Omental fat pad (tissue), 4 donors: ENCODE measurements at places on chromosomes 7 and 10.

DNA sequence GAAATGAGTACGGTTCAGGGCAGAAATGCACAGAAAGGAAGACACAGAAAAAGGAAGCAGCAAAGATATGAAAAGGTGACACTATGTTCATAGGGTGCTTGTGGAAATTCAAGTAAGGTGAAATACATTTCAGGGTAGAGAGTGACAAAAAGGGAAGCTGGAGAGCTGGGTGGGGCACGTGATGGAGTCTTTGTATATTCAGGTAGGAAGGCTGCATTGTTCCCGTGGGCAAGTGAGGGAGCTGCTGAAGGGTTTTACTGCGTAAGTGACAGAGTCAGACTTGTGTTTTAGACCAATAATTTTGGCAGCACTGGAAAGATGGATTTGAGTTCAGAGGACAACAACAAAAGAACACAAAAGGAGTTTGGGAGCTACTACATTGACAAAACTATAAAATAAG lies 35.3 kb upstream of the ANK3 start:
- DNase-seq, result no peak

DNA sequence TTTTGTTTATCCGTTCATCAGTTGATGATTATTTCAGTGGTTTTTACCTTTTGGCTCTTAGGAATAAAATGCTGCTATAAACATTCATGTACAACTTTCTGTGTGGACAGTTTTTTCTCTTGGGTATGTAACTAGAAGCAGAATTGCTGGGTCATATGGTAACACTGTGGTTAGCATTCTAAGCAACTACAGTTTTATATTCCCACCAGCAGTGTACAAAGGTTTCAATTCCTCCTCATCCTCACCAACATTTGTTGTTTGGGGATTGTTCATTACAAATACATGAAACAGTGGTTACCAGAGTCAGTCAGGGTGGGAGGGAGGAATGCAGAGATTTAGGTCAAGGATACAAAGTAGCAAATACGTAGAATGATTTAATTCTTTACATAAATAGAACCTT lies 97.0 kb downstream of the NPSR1 start:
- DNase-seq, result no peak

DNA sequence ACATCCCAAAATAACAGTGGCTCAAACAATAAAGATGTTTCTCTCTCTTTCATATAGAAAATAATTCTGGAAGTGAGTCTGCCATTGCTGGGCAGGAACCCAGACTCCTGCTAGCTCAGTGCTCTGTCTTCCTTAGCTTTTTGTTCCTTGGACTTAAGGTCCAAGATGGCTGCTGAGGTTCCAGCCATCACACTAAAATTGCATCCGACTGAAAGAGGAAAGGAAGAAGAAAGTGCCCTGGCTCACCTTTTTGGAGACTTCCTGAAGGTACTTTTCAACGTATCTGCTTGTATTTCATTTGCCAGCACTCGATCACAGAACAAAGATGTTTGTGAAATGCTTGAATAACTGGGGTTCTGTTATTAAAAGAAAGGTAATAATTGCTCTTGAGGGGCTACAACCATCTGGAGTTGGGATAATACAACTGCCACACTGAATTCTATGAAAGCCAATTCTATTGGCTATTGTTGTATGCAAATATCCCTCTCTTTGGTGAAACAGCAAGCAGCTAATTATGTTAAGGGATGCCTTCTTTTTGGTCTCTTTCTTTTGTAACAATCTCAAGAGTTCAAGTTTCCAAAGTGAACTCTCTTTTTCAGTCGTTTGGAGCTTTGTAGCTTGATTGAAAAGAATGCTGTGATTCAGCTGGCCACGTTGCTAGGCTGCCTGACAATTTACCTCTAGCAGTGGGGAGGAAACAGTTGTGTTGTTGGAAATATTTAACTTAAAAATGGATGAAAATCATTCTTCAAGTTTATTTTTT lies 83.9 kb downstream of the BAMBI start:
- no peak for DNase-seq

- DNase-seq, result no peak
Measured at GRCh38 chr10:86164960-86165630, 201.5 kb downstream of the GRID1 start.

DNA sequence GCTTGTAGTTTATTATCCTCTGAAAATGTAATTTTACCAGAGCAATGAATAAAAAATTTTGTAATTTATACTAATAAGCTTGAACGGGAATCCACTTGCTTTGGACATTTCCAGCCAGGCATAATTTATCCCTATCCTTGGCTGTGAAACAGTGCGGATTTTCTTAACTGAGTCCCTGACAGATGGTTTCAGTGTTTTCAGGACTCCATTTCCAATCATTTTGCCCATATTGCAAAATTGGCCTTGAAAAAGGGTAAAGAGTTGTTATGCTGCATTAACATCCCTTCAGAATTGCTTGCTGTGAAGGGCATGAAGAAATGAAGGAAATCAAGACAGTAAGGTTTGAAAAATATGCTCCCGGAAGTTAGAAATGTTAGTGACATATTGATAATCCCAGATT lies 57.7 kb downstream of the NXPH1 start:
- no peak for DNase-seq

DNA sequence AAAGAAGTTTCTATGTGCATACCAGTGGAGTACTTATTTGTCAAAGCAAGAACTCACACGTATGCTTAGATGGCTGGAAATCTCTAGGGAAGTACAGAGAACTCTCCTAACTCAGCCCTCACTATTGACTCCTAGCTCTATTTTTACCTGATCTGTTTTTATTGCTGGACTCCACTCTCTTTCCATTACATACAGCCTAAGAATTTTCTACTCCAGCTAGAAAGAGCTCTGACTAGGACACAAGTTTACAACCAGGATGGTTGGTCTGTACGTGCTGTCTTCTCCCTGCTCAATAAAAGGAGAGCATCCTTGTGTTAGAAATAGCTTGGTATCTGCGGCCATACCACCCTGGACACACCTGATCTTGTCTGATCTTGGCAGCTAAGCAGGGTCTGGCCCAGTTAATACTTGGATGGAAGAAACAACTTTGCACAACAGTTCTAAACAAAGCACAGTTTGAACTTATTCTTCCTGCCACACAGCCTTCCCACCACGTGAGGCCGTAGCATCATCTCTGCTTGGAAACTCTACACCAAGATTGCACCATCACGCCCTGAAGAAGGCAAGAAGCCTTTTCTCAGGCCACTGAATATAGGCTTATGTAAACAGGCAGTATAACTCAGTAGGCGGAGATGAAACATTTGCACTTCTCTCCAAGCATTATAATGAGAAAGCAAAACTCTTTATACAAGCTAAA lies 50.7 kb downstream of the KCNMA1 start:
- DNase-seq, result no peak

DNA sequence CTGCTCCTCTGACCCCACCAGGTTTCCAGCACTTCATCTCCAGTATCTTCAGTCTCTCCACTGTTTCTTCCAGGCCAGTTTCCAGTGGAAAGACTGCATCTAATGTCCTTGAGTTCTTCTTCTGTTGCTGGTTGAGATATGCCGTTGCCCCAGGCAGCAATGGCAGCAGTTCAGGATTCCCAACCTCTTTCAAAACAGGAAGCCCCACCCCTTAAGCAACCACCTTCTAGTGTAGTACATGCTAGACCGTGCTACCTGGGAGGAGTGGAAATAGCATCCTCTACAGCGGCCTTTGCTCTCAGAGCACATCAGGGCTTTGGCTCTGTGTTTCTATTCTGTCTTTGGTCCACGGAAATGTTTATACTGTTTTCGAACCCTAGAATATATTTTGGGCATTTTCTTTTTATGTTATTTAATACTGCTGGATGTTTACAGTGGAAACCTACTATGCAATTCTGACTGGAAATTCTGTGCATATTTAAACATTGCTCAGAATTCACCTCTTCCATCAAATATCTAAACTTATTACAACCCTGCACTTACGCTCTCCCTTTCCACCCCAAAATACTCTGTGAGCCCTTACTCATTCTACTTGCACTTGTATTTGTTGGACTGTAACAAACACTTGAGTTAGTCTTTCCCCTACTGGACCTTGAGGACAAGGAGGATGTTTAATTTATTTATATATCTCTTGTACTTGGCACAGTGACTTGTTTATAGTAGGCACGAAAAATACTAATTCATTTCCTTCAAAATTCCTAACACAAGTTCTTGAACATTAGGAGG lies 8.5 kb upstream of the BPGM start:
- no peak for DNase-seq

DNA sequence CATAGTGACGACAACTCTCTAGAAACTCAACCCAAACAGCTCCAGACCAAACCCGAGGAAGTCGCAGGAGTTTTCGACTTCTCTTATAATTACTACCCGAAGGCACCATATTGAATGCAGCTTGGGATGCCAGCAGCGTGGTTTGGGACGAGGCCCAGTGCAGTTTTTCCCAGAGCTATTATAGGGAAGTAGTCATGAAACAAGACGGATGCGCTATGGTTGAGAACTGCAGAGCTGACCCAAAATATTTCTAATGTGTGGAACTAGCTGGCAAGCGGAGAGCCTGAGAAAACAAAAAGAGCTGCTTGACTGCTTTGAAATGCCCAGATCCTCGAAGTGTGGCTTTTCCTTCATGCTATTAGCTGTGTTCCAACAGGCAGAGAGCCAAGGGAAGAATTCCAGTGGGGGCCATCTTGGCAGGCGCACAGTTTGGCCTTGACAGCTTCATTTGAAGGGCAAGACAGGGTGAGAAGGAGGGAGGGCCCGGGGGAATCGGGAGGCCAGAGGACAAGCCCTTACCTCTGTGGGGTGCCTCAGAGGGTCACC lies 122.7 kb downstream of the CUL2 start:
- DNase-seq, result no peak

DNA sequence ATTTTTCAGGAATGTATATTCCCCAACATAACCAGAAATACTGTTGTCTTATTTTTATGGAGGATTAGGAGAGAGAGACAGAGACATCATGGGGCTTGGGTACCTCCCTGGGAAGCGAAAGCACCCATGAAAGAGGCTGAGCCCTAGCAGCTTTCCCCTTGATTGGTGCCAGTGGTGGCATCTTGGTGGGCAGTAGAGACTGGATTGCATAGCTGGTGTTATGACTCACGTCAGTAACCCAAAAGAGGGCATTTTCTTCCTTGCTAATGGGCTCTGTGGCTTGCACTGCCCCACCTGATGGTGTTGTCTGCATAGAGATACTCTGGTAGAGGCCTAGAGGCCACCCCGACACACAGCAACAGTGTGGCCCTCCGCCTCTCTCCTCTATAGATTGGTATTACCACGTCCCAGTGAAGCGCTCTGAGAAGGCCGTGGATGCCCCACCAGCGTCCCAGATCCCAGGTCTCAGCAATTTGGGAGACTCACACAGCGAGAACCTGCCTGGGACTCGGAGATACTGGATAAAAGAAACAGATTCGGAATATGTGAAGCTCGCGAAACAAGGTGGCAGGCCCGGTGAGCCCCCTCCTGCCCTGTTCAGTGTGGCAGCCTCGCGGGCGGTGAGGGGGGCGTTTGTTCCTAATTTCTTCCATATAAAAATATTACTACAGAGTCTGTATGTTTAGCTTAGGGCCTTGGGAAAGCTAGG lies 5.8 kb downstream of the C7orf57 start:
- no peak for DNase-seq

DNA sequence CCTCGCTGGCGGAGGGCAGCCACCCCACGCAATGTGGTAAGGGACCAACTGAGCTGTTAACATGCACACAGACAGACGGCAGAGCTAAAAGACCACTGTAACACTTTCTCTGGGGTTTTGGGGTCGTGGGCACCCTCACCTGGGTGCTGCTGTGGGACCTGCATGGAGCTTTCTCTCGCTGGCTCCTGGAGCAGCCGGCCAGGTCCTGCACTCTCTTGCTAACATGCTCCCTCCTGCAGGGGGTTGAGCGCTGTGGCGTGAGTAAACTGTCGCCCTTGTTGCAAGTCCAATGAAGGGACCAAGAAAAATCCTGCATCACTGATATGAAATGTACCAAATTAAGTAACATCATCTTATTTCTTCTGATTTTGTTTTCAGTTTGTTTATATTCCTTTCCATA lies 92.0 kb downstream of the ADK start:
- DNase-seq, result no peak

DNA sequence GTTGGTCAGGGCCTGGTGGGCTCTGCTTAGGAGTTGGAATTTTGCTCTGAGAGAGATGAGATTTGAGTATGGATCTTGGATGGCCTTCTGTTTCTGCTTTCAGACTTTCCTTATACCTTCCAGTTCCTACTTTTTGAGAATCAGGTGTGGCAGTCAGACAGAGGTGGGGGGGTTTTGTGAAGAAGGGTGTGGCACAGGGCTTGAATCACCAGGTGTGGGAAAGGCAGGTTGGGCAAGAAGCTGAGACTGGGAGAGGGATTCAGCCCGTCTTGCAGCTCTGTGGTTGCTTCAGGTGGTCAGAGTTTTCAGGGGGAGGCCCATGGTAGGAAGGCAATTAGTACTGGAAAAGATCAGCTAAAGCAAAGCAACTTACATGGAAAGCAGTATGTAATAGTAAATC lies 340.2 kb downstream of the LRMDA start:
- DNase-seq, result no peak

GRCh38 chr10:86655173-86655540 lies 810 bp downstream of the OPN4 start:
- DNase-seq, result no peak

DNA sequence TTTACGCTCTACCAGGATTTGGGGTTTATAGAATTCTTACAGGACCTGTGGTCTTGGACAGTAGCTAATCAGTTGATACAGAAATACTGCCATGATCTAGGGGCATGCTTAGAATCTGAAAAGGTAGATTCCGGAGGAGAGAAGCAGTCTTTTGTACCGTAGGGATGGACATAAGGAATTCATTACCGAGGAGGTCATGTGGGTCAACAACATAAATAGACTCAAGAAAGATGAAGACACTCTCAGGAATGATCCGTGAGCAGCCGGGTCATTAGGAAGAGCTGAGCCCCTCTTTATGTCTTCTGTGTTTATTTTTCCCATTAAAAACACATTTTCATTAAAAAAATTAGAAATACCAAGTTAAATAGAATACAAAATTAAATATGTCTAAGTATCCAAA lies 160.1 kb upstream of the TNS3 start:
- no peak for DNase-seq

DNA sequence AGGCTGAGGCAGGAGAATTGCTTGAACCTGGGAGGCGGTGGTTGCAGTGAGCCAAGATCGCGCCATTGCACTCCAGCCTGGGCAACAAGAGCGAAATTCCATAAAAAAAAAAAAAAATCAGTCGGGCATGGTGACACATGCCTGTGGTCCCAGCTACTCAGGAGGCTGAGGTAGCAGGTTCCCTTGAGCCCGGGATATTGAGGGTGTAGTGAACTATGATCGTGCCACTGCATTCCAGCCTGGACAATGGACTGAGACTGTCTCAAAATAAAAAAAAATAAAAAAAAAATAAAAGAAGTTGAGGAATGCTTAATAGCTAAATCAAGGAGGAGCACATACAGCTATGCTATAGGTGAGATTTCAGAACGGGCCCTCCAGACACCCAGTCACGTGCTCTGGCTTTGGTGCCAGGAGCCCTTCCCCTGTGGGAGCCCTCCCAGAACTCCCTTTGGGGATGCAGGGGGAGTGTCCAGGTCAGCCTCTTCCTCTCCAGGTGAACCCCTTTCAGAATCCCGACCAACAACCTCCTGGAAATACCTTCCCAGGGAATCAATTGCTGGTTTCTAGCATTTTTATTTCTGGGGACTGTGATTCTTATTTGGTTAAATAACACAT lies 42.9 kb upstream of the CTBP2 start:
- no peak for DNase-seq
